ENCODE measurements at places on chromosomes 12 and 14.
A peak's percentile ranks its signal among the peaks of the same experiment; 100 is the strongest.

- DNase-seq = peak; percentile 42
Observed at GRCh38 chr12:102702447-102703114, 214.5 kb downstream of the PAH start.

DNA sequence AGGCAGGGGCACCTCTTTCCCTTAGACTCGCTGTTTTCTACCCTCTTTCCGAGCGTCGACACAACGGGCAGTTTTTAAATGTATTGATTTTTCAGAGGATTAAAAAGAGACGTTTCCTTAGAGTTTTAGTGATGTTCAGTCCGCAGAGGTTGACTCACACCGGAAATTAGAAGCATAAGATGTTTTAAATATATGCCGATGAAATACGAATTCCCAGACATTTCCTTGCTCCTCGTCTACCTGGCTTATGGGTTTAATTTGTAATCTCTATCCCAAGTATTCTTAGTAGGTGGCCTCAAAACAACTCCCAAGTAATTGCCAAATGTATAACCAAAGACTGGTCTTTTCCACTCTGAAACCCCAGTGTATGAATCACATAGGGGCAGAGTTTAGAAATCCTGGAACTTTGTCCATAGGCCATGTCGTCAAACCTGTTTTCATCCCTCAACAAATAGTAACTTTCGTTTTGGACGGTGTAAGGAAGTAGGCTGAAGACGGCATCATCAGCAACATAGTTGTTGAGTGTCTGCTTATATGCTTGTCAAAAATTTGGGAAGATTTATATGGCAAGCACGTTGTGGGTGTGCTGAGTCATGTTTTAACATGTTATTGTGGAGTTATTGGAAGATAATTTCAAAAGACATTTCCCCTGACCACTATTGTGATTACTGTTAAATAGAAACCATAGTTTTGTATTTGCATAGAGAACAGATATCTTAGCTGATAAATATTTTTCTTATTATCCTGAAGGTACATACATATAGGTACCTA is 824 bp downstream of the TBK1 start:
- DNase-seq = peak; percentile 51

- no peak for DNase-seq
Observed at GRCh38 chr12:6824085-6824775, 2.6 kb downstream of the GPR162 start.

GRCh38 chr14:32417956-32418552 is 89.0 kb downstream of the AKAP6 start:
- peak; percentile 84 for DNase-seq

DNA sequence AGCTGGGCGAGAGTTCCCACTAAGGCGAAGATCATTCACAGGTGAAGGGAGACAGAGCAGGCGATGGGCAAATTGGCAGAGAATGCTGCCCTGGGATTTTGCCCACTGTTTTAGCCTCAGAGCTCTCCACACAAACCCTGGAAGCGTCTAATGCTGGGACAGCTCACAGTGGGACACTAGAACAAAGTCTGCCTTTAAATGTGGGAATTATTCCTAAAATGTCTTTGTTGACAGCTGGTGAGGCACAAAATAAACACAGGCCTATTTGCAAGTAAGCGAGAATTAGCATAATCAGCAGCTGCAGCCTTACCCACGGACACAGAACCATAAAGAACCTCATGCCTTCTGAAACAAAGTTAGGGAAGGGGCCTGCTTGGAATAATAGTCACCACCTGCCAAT is 824.5 kb downstream of the AACS start:
- no peak for DNase-seq

GRCh38 chr12:74401966-74402365 is 135.7 kb upstream of the ATXN7L3B start:
- DNase-seq = no peak

- no peak for DNase-seq
Observed at GRCh38 chr12:55171445-55171844, 45.2 kb downstream of the OR9K2 start.

GRCh38 chr12:1595026-1595561 is 713 bp upstream of the FBXL14 start:
- no peak for DNase-seq

DNA sequence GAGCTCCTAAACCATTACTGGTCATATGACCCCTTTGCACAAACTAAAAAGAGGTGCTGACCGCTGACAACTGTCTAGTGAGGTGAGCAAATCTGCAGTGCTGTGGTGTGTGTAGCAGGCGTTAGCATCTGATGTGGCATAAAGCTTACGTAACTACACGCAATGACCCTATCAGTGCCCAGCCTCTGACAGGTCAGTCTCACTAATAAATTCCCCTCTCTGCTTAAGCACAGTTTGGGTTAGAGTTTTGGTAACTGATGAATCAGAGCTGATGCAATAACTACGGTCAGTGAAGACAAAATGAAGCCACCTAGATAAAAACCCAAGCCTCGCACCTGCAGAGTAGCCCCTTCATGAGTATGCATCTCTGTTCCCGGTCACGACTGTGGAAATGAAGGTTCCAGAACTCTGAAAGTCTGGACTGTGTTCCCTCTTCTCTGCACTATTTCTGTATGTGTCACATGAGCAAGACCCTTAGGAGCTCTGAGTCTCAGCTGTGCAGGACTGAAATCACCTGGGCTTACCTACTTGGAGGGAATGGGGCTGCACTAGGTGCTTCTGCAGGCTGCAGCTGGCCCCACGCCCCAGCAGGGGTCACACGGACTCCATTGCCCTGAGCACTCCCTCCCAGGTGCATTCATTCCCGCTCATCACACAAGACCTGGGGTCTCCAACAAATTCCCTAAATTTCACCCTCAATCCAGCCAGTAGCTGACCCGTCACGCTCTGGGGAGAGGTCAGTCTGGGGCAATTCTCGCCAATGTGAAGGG is 54.4 kb downstream of the RIMBP2 start:
- DNase-seq = no peak

GRCh38 chr12:627285-627684 is 36.0 kb downstream of the NINJ2 start:
- no peak for DNase-seq

- DNase-seq = no peak
Observed at GRCh38 chr12:75838309-75838708, 193.3 kb downstream of the PHLDA1 start.

DNA sequence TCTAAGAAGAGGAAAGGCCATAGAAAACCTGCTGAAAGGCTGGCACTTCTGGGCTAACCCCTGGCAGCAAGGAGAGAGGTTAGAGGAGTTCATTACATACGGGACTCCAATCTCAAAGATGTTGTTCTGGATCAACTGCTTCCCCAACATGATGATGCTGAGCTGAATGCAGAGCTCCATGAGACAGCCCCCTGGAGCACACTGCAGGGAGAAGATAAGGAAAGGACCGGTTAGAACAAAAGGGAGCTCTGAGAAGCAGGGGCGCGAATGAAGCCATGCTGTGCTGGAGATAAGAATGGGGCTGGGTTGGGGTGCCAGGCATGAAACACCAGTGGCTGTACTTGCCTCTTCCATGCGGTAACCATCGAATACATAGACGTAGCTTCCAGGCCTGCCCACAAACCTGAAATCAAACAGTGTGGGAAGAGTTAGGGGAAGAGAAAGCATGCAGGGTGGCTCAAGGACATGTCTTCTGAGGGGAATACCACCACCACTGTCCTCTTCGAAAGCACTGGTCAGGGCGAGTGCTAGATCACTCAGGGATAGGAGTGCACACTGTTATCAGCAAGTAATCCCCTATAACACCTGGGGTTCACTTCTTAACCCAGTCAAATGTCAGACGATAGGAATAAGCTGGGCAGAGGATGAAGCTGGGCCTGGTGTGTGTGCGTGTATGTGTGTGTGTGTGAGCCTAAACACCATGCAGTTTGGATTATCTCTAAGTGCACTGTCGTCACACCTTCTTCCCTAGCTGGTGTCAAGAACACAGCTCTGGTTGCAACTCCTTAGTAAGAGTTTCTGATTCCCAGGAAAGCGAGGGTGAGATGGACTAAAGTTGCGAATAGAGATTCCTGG is 180.9 kb downstream of the NTF3 start:
- no peak for DNase-seq

GRCh38 chr12:68495336-68496070 is 115.2 kb upstream of the RAP1B start:
- DNase-seq = no peak

DNA sequence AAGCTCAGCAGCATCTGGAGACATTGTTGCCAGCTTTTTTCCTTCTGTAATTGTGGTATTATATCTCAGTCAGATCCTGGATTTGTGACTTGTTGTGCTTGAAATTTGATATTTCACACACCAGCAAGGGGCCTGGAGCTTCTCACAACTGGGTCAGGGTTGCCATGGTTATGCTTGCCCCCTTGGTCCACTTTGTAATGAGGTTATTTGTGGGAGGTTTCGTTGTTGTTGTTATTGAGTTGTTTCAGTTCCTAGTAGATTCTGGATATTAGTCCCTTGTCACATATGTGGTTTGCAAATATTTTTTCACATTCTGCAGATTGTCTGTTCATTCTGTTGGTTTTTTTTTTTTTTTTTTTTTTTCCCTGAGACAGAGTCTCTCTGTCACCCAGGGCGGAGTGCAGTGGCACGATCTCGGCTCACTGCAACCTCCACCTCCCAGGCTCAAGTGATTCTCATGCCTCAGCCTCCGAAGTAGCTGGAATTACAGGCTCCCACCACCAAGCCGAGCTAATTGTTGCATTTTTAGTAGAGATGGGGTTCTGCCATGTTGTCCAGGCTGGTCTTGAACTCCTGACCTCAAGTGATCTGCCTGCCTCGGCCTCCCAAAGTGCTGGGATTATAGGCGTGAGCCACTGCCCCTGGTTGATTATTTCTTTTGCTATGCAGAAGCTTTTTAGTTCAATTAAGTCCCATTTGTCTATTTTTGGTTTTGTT is 80.6 kb upstream of the ETV6 start:
- no peak for DNase-seq

GRCh38 chr14:69624136-69624535 is 12.7 kb downstream of the SUSD6 start:
- DNase-seq = no peak

DNA sequence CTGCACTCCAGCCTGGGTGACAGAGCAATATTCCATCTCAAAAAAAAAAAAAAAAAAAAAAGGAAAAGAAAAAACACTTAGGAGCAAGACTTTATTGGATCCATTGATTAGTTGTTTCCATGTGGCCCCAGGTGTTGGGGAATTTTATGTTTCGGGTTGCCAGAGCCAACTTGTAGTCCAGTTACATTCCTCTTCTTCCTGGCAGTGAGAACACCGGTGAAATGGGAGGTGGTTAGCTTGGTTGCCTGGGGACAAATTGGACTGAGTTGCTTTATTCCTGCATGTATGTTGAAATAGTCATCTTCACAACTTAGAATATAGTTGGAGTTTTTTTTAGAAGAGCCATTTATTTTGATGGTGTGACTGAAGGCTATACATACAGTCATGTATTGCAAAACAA is 12.6 kb downstream of the RCOR1 start:
- no peak for DNase-seq

DNA sequence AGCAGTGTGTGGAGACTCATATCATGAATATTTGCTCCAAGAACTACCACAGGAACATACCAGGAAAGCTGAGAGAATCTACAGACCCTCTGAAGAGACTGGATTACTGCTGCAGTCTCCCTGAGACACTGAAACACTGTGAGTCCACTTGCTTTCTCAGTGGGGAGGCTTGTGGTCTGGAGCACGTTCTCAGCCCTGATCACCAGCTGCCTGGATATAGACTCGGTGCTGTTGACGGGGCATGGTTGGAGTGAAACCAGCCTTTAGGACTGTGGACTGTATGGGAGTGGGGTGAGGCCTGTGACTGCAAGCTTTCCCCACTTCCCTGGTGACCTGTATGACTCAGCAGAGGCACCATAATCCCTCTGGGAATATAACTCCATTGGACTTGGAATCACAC is 525.8 kb upstream of the FBXO33 start:
- DNase-seq = no peak

DNA sequence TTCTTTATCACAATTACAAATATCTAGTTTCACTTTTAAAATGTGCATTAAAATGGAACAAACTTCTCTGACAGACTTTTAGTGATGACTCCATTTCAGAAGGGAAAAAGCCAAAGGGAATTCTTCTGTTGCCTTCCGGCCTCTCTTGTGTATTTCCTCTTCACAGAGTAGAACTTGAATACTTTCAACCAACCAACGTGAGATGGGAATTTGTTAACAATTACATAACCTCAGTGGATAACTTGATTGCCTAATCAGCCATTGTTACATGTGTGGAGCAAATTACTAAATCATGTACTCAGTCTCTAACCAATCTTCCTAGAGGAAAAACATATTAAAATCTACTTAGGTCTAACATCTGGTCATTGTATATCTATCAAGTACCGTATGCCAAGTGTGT is 291.1 kb downstream of the SYT1 start:
- no peak for DNase-seq

DNA sequence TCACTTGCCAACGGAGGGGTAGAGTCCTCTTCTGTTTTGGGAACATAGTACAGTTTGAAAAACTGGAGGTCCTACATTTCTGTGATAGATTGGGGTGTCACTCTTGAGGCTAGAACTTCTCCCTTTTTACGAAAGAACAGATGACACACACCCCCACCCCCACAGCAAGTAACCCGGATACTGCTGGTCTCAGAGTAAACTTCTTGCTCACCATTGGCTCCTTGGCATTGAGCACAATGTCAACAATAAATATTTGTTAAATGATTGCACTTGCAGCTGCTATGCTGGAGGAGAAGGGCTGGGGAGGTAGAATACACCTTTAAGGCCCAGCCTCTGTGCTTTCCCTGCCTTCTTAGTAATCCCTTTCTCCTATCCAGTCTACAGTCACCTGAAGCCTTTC is 149.8 kb downstream of the TGFB3 start:
- DNase-seq = peak; percentile 46

DNA sequence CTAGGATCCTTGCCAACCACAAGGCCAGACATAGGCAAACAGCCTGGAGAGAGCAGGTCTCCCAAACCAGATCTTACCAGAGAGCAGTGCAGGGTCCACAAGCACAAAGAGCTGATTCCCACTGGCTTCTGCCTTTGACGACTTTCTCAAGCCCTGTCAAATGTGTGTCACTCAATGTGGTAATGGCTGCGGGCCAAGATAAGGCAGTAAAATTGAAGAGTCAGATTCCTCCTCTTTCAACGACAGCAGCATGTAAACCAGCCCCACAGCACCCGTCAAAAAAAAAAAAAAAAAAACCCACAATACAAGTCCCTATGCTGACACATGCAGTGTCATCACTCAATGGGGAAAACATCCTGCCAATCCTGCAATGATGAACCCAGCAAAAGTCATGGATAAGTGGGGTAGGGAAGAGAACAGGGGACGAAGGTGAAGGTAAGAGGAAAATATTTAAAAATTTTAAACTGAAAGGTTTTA is at the start of gene STON2:
Gene STON2, minus strand, starts transcription at position 123 of the 477 bp plus-strand sequence. CDS start 1,942 bp downstream, outside the sequence.
- DNase-seq = peak; percentile 92

DNA sequence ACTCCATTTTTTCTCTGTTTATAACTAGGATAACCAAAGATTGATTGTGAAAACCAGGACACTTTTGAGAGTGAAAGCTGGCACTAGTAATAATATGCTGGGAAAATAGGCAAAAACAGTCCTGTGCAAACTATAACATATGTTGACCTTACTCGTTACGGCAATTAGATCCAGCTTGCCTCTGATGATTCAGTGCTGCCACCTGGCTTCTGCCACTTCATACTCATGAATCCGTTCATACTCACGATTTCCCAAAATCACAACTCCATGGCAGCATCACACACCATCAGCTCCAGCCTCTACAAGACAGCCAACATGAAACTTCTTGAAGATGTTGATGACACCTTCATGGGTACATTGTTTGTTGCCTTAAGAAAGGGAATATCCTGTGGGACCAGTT is 49.1 kb upstream of the CAND1 start:
- peak; percentile 52 for DNase-seq

GRCh38 chr12:6839482-6840201 is 1.1 kb upstream of the GNB3 start:
- DNase-seq = peak; percentile 51
